ENCODE measurements at places on chromosomes 1 and 21.
A peak's percentile ranks its signal among the peaks of the same experiment; 100 is the strongest.

DNA sequence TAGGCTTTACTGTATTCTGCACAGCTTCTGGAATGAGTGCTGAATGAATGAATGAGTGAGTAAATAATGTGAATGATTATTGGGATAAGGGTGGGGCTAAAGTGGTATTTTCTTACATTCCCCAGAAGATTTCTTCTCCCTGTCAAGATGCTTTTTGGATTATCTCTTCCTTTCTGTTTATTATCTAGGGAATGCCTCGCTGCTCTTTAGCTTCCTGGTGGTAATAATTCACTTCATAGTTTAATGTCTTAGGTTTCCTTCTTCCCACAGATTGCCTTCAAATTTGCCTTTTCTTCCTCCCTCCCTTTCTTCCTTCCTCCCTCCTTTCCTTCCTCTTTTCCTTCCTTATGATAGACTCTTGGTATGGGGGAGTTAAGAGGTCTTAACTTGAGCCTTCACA lies 24.0 kb downstream of the DDR2 start:
- no peak for DNase-seq

DNA sequence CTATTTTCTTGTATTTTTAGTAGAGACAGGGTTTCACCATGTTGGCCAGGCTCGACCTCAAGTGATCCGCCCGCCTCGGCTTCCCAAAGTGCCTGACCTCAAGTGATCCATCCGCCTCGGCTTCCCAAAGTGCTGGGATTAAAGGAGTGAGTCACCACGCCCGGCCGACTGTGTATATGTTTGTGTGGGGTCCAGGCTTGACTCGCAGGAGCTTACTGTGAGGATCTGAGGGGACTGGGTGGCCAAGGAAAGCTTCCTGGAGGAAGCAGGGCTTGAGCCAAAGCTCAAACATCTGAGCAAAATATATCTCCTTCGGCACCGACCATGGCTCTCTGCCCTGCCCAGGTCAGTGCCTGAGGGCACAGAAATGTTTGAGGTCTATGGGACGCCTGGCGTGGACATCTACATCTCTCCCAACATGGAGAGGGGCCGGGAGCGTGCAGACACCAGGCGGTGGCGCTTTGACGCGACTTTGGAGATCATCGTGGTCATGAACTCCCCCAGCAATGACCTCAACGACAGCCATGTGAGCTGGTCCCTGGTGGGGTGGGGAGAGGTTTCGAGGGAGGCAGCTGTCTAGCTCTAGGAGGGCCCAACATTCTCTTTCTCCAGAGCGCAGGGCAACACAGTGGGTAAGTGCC lies 10.5 kb downstream of the PADI3 start:
- DNase-seq, result no peak

GRCh38 chr1:221030990-221031389 lies 151.7 kb downstream of the HLX start:
- DNase-seq, result no peak

- no peak for DNase-seq
Measured at GRCh38 chr1:245226203-245226499, 71.4 kb downstream of the KIF26B start.

DNA sequence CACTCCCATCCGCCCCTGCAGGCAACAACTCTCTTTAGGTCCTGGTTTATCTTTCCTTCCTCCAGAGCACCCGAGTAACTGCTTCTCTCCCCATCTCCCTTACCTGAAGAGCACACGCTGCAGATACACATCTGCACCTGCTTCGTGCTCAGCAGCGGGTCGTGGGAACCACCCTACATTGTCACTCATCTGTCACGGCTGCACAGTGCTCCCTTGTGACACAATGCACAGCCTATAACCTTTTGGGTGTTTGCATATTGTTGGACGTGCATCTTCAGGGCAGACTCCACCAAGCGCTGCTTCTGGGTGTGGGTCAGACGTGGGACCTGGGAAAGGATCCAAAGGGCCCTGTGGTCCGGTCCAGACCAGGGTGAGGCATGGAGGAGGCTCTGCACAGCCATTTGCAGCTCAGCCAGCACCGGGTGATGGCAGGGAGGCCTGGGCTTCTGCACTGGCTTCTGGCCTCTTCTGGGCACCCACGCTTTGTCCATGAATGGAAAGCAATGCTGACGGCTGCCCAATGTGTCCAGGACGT lies 42.5 kb downstream of the WDR4 start:
- no peak for DNase-seq

DNA sequence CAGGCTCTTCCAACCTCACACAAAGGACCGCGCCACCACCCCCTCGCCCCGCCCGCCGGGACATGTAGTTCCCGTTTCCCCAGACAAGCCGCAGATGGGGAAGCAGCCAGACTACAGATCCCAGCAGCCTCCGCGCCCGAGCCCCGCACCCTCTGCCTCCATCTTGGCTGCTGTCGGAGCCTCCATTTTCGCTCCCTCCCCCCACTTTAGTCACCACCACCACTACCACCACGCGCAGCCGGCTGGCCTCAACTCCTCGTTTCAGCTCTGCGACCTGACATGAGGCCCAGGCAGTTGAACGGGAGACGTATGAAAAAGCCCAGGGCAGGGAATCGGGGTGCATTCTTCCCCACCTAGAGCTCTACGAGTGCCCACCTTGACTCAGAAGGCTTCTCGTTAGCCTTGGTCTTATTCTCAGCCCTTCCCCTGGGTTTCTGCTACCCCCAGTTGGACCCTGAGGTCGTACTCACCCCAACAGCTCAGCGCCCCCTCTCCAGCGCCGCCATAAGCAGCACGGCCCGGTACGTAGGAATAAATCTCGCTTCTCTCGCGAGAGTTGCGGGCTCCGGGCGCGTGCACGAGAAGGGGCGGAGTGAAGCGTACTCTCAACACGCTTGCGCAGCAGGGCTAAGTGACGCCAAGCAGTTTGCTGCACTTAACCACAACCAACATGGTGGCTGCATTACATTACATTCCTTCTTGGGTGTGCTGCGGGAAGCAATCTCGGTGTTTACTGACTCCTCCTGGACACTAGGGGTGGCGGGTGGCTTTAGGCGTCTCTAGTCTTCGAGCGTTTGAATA lies at the start of gene CSDE1:
Gene CSDE1, minus strand, starts transcription at position 530 of the 801 bp plus-strand sequence. CDS start 18,094 bp downstream, outside the sequence.
- peak; percentile 96 for DNase-seq

DNA sequence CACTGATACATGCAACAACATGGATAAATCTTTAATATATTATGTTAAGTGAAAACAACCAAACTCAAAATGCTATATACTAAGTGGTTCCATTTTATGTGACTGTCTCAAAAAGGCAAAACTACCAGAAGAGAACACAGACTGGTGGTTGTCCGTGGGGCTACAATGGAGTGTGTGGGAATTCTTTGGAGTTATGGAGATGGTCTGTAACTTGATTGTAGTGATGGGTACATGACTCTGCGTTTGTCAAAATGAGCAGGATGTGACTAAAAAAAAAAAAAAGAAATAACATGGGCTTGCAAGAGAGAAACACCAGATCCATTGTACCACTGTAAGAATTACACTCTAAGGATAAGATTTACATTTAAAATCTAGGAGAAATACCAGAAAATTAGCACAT lies 52.2 kb upstream of the KIAA1614 start:
- DNase-seq, result no peak

DNA sequence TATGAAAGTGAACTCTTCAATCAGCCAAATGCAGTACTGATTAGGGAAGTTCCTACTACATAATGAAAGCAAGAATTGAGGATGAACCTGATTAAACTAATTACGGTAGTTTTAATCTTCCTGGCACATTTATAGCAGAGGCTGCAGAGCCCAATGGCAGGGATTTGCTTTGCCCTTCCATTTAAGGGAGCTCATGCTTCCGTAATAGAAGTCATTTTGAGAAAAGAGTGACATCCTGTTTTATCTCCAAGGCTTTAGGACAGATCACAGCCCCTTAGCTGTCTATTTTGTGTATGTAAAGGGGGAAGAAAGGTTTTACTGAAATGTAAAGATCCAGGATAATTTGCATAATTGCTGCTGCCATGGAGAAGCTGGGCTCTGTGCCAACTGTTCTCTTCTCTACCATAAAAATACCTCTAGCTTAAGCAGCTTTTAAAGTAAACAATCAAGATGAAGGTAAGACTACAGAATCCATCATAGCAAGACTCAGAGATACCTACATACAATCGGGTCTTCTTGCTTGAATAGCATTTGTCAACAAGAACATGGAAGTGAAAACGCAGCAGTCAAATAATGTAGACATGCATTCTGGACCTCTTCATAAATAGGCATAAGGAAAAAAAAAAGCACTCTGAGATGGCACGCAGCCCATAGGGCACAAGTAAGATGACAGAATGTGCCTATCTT lies 62.5 kb downstream of the ASH1L start:
- DNase-seq, result no peak

DNA sequence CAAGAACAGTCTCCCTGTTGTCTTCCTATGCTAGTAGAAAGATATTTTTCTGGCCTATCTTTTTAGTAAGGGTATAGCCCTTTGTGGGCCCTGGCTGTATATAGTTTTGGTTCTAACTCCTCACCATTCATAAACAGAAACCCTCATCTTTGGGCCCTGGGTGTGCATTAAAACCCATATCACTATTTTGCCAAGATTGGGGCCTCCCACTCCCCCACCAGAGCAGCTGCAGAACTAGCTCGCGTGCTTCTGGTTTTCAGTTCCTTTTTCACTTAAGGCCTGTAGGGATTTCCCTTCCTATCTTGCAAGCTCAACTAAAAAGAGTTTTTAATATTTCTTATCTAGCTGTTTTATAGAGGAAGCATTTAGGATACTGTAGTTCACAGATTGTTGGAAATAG lies 106.4 kb downstream of the RGL1 start:
- DNase-seq, result peak; percentile 76

DNA sequence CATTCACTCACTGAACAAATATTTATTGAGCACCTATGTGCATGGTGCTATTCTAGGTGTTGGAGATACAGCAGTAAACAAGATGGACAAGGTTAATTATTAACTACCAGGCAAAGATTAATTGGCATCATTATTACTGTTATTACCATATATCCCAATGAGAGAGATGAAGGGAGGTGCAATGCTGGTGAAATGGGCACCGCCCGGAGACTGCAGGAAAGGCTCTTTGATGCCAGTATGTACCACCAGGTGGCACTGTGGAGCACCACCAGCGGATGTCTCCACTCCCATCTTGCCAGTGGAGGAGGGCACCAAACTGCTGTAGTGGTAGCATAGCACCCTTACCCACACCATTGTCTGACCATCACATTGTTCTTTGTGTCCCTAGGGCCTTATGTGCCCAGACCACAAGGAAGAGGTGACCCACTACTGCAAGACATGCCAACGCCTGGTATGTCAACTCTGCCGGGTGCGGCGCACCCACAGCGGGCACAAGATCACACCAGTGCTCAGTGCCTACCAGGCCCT lies 3.0 kb downstream of the TRIM46 start:
- DNase-seq, result peak; percentile 81

GRCh38 chr1:119626841-119627240 lies 21.2 kb downstream of the ZNF697 start:
- no peak for DNase-seq

DNA sequence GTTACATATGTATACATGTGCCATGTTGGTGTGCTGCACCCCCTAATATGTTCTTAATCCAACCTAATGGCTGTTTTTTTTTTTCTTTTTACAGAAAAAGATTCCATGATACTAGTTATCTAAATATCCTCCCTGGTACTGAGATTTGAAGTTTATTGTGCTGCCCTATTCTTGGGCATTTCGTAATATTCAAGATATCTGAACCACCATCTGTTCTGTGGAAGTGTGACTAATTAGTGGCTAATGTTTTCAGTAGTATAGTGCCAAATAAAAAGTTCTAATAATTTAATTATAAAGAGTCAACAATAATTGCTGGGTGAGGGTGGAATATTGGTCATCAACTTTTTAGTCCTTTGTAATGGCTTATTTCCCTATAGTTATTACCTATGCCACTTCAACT lies 217.5 kb downstream of the GABPA start:
- no peak for DNase-seq

DNA sequence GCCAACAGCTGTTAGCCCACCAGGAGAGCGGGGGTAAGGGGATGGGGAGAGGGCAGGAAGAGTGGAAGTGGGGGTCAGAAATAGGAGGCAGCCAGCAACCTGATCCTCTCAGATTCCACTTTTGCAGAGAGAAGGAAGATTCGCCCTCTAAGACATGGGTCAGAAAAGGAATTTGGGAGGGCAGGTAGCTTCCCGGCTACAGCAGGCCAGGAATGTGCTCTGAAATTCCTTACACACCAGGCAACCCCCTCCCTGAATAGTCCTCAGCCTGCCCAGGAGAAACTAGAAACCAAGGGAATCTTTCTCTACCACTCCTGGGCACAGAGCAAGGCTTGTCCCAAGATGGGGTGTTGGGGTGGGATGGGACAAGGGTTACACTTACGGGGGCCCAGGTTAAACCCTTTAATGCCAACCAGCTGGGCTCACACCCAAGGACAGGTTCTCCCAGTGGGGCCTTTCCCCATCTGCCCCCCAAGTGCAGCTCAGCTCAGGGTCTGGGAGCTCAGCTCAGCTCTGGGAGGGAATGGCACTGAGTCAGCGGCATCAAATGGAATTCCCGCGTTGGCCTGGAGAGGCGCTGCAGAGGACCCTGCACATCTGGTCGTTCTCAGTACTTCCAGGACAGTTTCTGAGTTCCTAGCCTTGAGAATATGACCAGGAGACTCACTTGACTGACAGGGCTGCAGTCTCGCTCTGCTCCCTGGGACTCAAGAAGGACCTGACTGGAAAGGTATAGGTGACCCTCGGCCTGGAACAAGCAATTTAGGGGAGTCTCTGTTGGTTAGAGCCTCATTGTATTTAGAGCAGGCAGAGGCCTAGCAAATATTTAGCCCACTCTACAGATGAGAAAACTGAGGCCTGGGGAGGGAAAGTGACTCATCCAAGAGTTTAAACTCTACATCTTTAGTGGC lies 761 bp downstream of the TNNT2 start:
- peak; percentile 1 for DNase-seq

DNA sequence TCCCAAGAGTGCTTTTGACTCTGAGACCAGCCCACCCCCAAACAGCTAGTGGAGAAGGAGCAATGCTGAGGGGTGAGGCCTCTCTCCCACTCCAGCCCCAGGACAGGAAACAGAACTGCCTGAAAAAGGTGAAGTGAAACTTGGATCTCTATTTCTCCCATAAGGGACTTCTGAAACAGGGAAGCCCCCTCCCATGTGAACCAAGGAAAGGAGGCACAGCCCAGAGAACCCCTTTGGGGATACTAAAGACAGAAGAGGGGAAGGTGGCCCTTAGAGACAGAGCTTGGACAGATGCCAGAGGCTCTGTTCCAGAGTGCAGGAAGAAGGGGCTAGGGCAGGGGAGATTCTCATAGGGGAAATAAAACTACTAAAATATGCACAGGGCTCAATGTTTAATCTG lies 2.9 kb downstream of the TNFAIP8L2 start:
- DNase-seq, result no peak

DNA sequence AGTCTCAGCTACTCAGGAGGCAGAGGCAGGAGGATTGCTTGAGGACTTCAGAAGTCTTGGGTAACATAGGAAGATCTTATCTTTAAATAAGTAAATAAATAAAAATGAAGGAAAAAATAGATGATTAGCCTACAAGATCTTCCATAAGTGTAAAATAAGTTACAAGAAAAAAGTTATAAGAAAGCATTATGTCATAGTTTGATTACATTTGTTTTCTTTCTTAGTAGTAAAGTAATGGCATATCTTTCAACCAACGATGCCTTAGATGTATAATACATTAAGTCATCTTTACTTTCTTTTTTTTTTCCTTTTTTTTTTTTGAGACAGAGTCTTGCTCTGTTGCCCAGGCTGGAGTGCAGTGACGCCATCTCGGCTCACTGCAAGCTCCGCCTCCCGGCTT lies 46.5 kb downstream of the SNRPE start:
- no peak for DNase-seq
